ENCODE measurements at places on chromosomes 4 and X. TPM values are rescaled to one million over a fixed set of nuclear protein-coding genes. Genes with fewer than 3 reads are reported as not detected.

Gene CFAP47
- 0.55 TPM for total RNA-seq

Gene SHROOM4
- total RNA-seq = 22.8 TPM

Gene ART3
- 0.92 TPM for total RNA-seq

Gene HNRNPD
- total RNA-seq = 495 TPM

Gene GRK4
- 2.6 TPM for total RNA-seq

Gene SPON2
- 1.4 TPM for total RNA-seq

Gene ANKRD37
- total RNA-seq = 0.34 TPM

Gene PRR32
- not detected for total RNA-seq

Gene MAGEE2
- total RNA-seq = not detected

Gene PWWP3B
- total RNA-seq = 0.93 TPM

Measured in endodermal cell (in vitro differentiated cells).